EH (cell line): ENCODE measurements at places on chromosomes 1 and 21.
A peak's percentile ranks its signal among the peaks of the same experiment; 100 is the strongest.

- DNase-seq = no peak
Measured at GRCh38 chr1:212428496-212428895, 4.2 kb upstream of the NENF start.

- DNase-seq = peak; percentile 68
Measured at GRCh38 chr1:162756523-162756922, 34.0 kb upstream of the HSD17B7 start.

GRCh38 chr1:229714964-229715603 is 89.0 kb downstream of the URB2 start:
- DNase-seq = peak; percentile 58

DNA sequence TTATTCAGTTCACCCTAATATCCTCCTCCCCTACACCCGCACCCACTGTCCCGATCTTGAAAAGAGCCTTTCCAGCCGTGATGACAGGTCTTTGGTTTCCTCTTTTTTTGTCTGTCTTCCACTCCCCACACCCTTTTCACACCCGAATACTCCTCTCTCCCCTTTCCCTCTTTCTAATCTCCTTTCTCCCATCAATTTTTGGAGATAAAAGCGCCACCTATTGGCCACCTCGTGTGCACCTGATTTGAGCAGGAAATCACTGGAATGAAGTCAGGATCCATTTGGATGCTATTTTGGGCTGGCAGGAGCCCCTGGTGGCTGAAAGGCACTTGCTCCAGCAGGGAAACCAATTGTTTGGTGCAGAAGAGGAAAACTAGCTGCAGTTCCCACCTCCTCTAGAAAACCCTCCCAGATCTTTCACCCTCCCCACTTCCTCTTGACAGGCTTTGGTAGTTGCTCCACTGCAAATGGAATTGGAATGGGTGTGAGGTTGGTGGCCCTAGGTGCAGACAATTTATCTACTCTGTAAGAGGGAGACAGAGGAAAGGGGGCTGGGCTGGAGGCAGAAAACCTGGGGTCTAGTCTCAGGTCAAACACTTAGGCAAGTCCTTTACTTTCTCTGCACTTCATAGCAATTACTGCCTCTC is 8.4 kb downstream of the FOXE3 start:
- DNase-seq = peak; percentile 76

DNA sequence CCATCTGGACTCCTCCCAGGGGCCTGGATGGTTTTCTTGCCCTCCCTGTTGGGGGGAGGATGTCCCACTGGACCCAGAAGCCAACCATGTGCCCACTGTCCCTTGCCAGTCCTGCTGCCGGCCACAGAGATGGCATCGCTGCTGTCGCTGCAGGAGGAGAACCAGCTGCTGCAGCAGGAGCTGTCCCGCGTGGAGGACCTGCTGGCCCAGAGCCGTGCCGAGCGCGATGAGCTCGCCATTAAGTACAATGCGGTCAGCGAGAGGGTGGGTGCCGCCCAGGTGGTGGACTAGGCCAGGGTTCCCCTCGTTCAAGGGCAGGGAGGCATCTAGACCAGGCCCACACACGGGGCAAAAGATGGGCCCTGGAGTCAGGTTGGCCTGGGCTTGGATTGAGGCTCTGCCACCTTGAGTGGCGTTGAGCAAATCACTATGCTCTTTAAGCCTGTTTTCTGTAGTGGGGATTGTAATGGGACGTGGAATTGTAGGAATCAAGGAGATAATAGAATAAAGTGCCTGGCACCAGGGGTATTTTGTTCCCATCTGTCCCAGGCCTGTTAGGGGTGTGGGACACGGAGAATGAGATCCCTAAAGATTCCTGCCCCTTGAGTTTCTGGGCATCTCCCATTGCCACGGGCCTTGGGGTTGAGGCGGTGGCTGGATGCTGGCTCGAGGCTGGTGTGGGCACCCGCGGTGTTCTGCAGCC is 2.6 kb downstream of the CROCC start:
- no peak for DNase-seq

- DNase-seq = peak; percentile 94
Measured at GRCh38 chr1:64476251-64476952, 6.5 kb downstream of the CACHD1 start.

DNA sequence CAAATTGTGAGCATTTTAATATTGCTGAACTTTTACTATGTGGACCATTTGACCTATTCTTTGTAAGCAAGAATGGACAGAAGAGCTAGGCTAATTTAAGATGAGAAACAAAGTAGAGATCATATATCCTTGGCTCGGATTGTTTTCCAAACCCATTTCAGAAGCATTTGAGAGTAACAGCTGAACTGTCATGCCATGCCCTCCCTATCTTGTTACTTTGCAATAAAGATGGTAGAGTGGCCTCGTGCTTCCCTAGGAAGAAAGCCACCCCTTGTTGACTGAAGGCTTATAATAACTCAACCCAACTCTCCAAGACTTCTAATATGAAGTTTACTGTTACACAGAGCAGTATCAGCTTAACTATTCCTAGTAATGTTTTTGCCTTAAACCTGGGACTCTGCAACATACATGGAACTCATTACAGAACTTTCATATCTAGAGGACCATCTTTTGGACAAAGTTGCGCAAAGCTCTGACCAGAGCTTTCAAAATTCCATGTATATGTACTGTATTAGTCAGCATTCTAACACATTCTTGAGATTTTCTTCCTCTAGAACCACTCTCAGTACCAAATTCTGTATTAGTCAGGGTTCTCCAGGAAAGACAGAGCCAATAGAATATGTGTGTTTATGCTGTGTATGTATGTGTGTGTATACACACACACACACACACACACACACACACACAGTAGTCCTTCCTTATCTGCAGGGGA is 68.7 kb downstream of the ADAMTS1 start:
- DNase-seq = peak; percentile 93

DNA sequence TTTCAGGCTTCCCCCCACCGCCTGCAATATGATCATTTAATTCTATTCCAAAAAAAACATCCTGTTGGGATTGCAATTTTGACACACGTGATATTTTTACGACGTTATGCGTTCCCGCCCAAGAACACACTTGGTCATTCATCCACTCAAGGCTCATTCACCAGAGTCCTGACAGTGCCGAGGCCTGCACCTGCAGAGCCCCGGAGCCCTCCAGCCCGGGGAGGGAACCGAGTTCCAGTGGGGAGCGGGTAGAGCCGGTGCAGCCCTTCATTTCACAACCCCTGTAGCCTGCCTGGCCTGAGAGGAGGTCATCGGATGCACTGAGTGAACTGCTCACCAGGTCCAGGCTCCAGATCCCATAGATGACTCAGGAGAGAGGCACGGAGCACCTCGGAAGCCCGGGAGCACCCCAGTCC is 156.0 kb upstream of the BACE2 start:
- no peak for DNase-seq
